Stimulated activated CD8-positive, alpha-beta memory T cell treated with anti-CD3 and anti-CD28 coated beads, Interleukin-2, amount 100 ng/mL, for 48 hours (primary cell): ENCODE measurements at places on chromosomes 1 and 21.

- no peak for DNase-seq
Measured at GRCh38 chr1:119924948-119925898, 28.9 kb upstream of the ADAM30 start.

GRCh38 chr1:208885650-208886049, 641.5 kb upstream of the PLXNA2 start:
- DNase-seq = no peak

GRCh38 chr1:153527683-153528040, 8.1 kb downstream of the S100A6 start:
- DNase-seq = no peak

DNA sequence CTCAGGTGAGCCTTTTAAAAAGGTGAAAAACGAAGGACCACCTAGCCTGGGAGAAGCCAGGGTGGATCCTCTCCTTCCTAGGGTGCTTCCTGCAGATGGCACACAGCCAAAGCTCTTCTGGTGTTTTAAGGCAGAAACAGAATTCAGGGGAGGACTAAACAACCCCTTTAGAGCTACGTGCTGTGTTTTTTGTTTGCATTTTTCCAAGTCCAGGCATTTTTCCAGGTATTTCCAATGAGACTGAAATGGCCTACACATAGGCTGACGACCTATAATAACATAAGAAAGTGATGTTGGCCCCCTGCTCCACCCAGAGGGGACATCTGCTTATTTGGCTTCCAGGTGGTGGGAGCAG, 83.8 kb downstream of the CAPZB start:
- no peak for DNase-seq

- no peak for DNase-seq
Measured at GRCh38 chr21:46621457-46622182, 13.9 kb upstream of the PRMT2 start.

- DNase-seq = no peak
Measured at GRCh38 chr1:116403496-116404136, 30.6 kb downstream of the ATP1A1 start.

DNA sequence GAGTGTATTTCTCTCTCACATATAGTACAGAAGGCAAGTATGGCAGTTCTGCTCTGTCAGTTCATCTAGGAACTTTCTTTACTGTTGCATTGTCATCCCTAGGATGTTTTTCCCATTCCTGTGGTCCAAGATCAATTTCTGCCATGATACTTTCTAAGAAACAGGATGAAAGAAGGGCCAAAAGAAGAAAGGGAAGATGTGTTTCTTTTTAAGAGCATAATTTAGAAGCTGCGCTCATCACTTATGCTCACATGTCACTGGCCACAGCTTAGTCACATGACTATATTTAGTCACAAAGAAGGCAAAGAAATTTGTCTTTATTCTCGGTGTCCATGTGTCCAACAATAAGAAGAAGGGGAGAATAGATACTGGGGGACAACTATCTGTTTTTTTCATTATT, 7.0 kb upstream of the MAST2 start:
- DNase-seq = no peak

GRCh38 chr1:207017615-207018559, 14.7 kb downstream of the C1orf116 start:
- DNase-seq = no peak

- no peak for DNase-seq
Measured at GRCh38 chr1:205792481-205792881, 17.2 kb upstream of the RAB29 start.

DNA sequence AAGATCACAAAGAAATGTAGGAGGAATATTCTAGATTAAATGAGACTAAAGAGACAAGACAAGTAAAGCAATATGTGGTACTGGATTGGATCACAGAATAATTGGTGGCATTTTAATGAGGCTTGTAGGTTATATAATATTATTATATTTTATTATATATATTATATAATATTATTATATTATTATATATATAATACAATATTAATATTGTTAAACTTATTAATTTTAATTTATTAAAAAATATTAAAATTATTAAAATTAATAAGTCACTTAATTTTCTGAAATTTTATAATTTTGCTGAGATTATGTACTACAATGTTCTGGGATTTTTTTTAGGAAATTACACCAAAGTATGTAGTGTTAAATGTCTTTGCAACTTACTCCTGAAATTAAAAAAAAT, 311.9 kb downstream of the COL11A1 start:
- DNase-seq = no peak

GRCh38 chr21:45405819-45406762, 1.1 kb downstream of the COL18A1 start:
- no peak for DNase-seq

DNA sequence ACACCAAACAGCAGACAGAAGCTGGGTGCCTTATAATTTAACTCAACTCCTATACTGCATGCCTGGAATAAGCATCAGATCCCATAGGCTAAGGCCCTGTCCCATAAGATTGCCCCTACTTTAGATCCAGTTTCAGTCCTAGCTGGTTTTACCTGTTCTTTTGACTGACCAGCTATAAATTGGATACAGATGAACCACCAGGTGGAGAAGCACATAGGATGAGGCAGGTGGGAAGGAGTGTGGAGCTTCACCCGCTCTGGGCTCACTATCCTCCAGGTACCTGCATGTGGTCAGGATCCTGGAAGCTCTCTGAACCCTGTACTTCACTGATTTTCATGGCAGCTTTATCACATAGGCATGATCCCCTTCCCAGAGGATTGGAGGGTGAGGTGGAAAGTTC, 51.3 kb downstream of the MAST2 start:
- no peak for DNase-seq

GRCh38 chr1:114780344-114781226, at the start of gene SIKE1:
TSS of gene SIKE1 (minus strand) at chr1:114780685. CDS start at chr1:114780607, 78 bp downstream.
- DNase-seq = peak; percentile 89

GRCh38 chr1:203625628-203626019, 1.0 kb upstream of the ATP2B4 start:
- no peak for DNase-seq
